ENCODE measurements at places on chromosomes 2 and 18. TPM values are rescaled to one million over a fixed set of nuclear protein-coding genes. Genes with fewer than 3 reads are reported as not detected.

SLC40A1 gene
- 3.4 TPM for total RNA-seq

TCF7L1 gene
- total RNA-seq, result 7.2 TPM

SLC30A3 gene
- 3.4 TPM for total RNA-seq

ZNF385B gene
- not detected for total RNA-seq

ADD2 gene
- total RNA-seq, result 22.0 TPM

CYP27A1 gene
- total RNA-seq, result 0.14 TPM

DYSF gene
- 0.81 TPM for total RNA-seq
